ENCODE measurements at places on chromosomes 1 and 21.

GRCh38 chr21:45130324-45130774 lies 56.0 kb downstream of the ADARB1 start:
- DNase-seq, result peak; percentile 56

DNA sequence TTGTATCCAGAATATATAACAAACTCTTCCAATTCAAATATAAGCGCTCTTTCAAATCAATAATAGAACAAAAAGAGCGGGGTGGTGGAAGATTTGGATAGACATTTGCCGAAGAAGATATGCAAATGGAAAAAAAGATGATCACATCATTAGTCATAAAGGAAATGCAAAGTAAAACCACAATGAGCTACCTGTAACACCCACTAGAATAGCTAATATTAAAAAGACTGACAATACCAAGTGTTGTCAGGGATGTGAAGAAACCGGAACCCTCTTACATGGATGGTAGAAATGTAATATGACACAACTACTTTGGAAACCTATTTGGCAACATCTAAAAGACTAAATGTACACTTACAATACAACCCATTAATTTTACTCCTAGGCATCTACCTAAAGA lies 5.7 kb upstream of the TRAF5 start:
- no peak for DNase-seq

DNA sequence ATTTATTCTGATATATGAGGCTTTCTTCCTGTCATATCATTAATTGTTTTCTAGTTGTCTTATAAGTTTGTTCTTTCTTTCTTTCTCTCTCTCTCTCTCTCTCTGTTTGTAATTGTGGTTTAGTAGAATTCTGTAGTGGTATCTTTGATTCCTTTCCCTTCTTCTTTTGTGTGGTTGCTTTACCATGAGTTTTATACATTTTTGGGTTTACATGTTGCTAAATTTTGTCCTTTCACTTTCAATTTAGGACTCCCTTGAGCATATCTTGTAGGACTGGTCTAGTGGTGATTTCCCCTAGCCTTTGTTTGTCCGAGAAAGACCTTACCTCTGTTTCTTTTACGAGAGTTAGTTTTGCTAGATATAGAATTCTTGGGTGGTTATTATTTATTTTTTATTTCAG lies 162.3 kb upstream of the CHRM3 start:
- no peak for DNase-seq

DNA sequence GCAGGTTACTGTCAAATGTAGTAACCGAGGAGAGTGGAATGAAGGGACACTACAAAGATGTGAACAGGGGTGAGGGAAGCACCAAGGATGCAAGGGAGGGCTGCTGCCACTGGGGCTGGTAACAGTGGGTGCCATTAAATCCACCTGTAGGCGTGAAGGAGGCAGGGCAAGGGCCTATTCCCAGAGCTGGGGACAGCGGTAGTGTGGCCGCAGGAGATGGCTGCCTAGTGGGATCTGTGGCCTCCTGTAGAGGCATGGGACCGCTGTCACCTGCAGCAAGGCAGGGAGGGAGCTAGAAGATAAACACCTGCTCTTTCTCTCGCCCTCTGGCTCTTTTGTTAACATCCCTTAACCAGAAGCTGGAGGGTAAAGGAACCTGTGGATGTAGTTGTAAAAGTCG lies 80.5 kb upstream of the CNIH3 start:
- no peak for DNase-seq

DNA sequence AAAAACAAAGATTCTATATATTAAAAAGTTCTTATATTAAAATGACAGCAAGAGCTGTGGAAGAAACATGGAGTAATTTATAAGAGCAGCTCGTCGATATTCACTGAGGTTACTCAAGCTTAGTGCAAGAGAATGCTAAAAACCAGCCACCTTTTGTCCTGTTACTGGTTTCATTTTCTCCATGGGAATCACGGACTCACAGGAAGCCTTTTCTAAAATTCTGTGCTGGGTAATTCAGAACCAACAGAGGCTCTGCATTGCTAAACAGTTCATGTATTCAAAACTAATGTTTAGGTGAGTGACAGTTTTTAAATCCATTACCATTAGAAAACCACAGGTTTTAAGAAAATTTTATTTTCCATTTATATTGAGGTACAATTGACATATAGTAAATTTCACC lies 147.8 kb upstream of the MAP1LC3C start:
- DNase-seq, result no peak

DNA sequence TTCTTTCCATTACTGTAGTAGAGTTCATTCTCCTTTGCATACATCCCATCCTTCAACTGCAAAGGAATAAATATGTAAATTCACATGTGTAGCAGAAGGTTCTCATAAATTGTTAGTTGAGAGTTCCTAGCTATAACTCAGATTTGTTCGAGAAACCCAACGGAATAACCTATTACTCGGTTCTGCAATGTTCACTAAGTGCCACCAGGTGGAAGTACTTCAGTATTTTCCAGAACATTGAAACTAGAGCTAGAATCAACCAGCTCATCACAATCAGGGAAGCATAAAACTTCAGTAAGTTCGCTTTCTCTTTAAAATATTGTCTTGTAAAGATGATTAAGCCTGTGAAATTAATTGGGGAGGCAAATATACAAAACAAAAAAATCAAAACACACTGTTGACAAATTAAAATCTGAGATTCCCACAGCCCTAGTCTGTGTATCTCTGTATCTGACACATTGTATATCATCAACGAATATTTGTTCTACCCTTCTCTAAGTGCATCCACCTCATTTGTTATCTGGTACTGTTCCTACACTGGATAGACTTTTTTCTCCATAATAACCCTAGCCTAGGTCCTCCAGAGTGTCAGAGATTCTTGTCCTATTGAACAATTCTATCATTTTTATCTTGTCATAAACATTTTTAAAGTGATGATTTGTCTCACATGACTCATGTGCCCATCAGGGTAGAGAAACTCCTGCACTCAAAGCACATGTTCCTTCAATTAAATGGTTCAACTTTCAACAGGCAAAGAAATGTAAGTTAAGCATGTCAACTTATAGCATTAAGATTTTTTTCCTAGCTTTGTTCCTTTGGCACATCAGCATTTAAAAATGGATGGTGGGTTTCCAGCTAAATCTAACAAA lies 31.9 kb downstream of the MROH9 start:
- peak; percentile 70 for DNase-seq

GRCh38 chr1:15918962-15919715 lies 56.8 kb downstream of the ZBTB17 start:
- no peak for DNase-seq

GRCh38 chr1:8022395-8023286 lies 3.5 kb downstream of the ERRFI1 start:
- no peak for DNase-seq

- no peak for DNase-seq
Observed at GRCh38 chr1:21302747-21303715, 12.8 kb upstream of the ECE1 start.

GRCh38 chr1:22089787-22090186 lies 37.3 kb downstream of the CDC42 start:
- DNase-seq, result no peak

DNA sequence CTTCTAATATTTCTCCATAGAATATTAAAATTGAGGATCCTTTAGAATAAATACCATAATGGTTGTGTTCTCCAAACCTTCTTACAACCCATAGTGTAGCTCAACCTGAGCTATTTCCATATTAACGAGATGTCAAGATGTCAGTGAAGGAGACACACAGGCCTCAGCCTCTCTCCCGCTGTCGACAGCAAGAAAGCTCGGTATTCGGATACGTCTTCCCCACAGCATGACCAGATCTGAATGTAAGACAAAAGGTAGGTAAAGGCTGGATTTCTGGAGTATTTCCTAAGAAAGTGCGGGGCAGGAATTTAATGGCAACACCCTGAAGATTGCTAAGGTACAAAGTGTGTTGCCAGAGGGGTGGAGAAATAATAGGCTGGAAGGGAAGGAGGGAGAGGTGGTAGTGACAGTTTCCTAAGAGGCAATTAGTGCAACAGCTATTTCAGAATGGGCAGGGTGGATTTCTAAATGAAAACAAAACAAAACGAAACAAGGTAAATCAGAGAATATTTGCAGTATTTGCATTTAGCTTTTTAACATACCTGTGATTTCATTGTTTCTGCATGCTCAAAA lies 1.7 kb downstream of the ADSS2 start:
- DNase-seq, result peak; percentile 45

DNA sequence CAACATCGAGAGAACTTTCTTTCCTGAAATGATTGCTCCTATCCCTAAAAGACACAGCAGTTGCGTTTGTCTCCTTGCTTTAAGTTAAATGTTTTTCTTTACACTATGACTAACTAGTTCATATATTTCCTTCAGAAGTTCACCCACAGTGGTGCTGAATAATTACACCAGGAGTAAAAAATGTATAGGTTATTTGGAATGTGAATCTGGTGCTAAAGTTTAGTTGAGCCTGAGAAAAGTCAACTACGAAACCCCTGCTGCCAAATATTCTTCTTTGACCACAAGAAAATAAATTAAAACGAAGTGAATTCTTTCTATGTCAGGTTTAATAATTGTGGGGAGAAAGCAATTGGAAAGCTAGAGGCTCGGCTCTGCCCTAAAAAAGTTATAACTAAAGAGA lies 52.8 kb downstream of the C4BPA start:
- DNase-seq, result no peak

DNA sequence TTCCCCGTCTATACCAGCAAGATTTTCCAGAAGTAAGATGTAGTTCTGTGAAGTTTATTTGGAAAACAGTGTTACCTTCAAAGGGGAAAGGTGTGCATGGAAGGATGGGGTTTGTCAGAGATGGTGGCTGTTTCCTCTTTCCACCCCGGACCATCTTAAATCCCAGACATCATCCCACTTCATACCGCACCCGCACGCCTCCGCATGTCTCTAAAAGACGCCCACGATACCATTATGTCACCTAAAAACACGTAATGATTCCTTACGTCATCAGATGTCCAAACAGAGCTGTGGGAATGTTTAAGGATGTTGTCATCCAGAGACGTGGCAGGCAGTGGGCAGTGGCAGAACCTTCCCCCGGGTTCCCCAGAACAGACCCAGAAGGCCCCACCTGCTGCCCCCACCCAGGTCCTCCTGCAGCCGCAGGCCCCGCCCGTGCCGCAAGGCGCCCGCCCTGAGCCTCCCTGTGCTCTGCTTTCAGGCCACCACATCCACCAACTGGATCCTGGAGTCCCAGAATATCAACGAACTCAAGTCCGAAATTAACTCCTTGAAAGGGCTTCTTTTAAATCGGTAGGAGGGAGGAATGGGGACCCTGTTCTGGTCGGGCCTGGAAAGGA lies 152.2 kb downstream of the PEX14 start:
- no peak for DNase-seq

DNA sequence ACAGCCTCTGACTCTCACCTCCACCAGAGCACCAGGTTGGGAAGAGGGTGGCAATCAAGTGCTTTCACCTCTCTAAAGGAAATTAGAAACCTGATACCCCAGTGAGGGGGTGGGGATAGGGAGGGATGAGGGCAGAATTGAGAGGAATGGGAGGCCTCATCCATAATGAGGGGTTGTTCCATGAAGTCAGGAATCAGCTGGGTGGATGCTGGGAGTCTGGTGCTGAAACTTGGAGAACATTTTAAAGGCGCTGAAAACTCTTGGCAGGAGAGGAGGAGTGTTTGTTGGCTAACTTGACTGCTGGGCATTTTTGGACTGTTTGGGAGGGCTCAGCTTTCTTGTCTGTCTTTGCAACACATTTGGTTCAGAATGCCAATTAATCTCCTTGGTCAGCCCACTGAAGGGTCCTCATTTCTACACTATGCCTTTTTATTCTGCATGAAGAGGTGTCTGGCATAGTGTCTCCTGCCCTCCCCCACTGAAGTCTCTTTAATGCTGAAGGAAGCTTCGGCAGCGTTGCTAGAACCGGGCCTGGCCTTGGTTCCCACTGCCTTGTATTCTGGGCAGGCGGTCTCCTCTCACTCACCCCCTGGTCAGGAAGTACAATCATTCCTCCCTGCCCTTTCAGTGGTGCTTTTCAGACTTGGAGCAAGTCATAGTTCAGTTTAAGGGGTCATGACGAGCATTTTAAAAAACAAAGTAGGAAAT lies 2.2 kb downstream of the PHGDH start:
- peak; percentile 66 for DNase-seq

DNA sequence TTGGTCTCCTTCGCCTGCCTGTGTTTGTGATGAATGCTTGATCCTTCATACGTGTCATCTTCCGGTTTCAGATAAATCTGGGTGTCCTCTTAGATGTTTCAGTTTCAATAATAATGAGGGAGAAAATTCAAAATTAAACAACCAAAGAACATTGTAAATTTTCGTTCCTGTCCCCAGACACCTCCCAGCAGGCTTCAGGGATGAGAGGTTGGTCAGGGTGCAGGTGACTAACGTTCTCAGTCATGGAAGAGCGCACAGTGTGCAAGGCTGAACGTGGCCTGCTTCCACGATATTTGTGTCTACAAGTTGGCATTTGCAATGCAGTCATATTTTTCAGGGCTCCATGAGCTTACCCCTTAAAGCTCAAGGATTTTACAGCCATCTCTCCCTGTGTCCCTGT lies 147.1 kb upstream of the ARHGEF16 start:
- no peak for DNase-seq

GRCh38 chr21:46374761-46375389 lies 50.9 kb downstream of the PCNT start:
- peak; percentile 8 for DNase-seq

- DNase-seq, result peak; percentile 60
Observed at GRCh38 chr1:206575165-206575893, 36.9 kb downstream of the EIF2D start.

- no peak for DNase-seq
Observed at GRCh38 chr1:34488080-34488708, 266.7 kb upstream of the GJB5 start.

DNA sequence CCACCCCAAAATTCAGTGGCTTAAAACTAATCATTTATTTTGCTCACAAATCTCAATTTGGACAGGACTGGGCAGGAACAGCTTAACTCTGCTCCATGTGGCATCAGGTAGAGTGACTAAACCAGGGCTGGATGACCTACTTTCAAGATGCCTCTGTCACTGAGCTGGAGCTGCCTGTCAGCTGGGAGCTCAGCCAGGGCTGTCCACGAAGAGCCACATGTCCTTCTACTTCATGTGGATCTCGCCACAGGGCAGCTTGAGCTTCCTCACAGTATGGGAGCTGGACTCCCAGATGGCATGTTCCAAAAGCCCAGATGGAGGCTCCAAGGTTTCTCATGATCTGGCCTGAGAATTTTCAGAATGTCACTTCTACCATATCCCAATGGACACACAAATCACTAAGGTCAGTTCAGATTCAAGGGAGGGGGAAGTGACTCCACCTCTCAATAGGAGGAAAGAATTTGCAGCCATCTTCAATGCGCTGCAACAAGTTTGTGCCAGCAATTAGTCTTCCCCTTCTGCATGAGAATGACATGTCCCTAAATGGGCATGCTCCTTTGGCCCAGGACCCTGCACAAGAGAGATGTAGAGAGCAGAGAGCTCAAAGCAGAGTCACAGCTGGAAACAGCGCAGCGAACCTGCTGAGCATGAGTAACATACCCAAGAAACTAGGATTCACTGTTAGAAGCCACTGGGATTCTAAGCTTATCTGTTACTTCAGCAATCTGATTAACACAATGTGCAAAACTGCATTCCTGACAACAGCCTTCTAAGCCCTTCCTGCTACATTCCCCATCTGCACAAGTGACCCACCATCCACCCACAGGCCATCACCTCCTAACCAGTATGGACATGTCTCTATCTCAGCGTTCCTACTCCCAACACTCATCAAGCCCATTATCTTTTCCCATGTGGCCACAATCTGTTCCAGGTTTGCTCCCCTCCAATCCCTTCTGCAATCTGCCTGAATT lies 17.0 kb downstream of the HLCS start:
- no peak for DNase-seq

GRCh38 chr1:15272009-15272781 lies 25.2 kb downstream of the FHAD1 start:
- peak; percentile 94 for DNase-seq

- no peak for DNase-seq
Observed at GRCh38 chr1:196425513-196425912, 182.7 kb downstream of the KCNT2 start.

Measured in eye (tissue), 1 donor.